HCT116 (cell line): ENCODE measurements at places on chromosomes 7 and 10. TPM values are rescaled to one million over a fixed set of nuclear protein-coding genes. Genes with fewer than 3 reads are reported as not detected.

The ABCF2 gene
- 63.7 TPM for total RNA-seq

DNA sequence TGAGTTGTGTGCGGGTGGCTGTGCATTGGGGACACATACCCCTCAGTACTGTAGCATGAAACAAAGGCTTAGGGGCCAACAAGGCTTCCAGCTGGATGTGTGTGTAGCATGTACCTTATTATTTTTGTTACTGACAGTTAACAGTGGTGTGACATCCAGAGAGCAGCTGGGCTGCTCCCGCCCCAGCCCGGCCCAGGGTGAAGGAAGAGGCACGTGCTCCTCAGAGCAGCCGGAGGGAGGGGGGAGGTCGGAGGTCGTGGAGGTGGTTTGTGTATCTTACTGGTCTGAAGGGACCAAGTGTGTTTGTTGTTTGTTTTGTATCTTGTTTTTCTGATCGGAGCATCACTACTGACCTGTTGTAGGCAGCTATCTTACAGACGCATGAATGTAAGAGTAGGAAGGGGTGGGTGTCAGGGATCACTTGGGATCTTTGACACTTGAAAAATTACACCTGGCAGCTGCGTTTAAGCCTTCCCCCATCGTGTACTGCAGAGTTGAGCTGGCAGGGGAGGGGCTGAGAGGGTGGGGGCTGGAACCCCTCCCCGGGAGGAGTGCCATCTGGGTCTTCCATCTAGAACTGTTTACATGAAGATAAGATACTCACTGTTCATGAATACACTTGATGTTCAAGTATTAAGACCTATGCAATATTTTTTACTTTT lies 1.8 kb downstream of the DDIT4 start:
- peak overlapping the region; percentile 90 for H3K27ac ChIP-seq
- DNase-seq: no peak
- H3K4me3 ChIP-seq: peak overlapping the region; percentile 93

- H3K36me3 ChIP-seq: no peaks in the 10 kb centered on the region
- peaks cover 49% of the 10 kb centered on the region for H3K4me1 ChIP-seq
- no peaks in the 10 kb centered on the region for H3K27me3 ChIP-seq
- H3K4me3 ChIP-seq: no peak overlapping the region
Measured at GRCh38 chr10:52440612-52441285, 126.7 kb downstream of the DKK1 start.

DNA sequence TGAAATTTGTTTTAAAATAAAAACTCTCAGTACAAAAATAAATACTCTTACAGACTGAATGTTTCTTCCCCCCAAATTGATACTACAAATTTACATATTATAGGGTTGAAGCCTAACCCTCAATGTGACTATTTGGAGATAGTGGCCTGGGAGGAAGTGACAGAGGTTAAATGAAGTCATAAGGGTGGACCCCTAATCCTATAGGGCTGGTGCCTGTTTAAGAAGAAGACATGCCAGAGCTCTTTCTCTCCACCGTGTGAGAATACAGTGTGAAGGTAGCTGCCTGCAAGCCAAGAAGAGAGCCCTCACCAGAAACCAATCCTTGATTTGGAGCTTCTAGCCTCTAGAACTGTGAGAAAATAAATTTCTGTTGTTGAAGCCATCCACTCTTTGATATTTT lies 67.6 kb downstream of the MCU start:
- no peaks in the 10 kb centered on the region for H3K36me3 ChIP-seq
- no peak overlapping the region for H3K27ac ChIP-seq
- DNase-seq: no peak
- H3K4me1 ChIP-seq: peaks cover 13% of the 10 kb centered on the region

The SGCE gene
- total RNA-seq: 17.4 TPM

DNA sequence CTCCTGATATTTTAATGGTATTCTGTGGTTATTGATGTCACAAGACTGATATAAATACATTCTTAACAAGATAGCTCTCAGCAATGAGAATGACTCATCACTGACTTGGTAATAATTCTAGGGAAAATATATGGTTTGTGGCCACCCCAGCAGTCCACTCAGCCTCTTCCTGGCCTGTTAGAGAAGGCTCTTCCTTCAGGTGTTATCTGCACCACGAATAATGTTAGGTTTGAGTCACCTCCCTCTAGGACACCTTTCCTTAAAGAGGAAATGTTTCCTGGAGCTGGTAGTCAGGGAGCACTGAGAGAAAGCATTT lies 163.3 kb downstream of the SVIL start:
- DNase-seq: no peak
- H3K27me3 ChIP-seq: no peaks in the 10 kb centered on the region
- no peak overlapping the region for H3K27ac ChIP-seq
- no peaks in the 10 kb centered on the region for H3K36me3 ChIP-seq
- peaks cover 11% of the 10 kb centered on the region for H3K4me1 ChIP-seq

The HTR5A gene
- total RNA-seq: not detected

GRCh38 chr7:14424675-14425074 lies 435.2 kb upstream of the ETV1 start:
- no peaks in the 10 kb centered on the region for H3K4me1 ChIP-seq
- no peaks in the 10 kb centered on the region for H3K36me3 ChIP-seq
- no peak for DNase-seq
- no peak overlapping the region for H3K4me3 ChIP-seq
- H3K27me3 ChIP-seq: no peaks in the 10 kb centered on the region

- no peaks in the 10 kb centered on the region for H3K36me3 ChIP-seq
- H3K4me1 ChIP-seq: peaks cover 18% of the 10 kb centered on the region
- H3K27ac ChIP-seq: no peak overlapping the region
- DNase-seq: peak; percentile 62
- peak overlapping the region; percentile 52 for H3K4me3 ChIP-seq
Measured at GRCh38 chr10:120979435-120980278, 128.5 kb downstream of the WDR11 start.

The GIMAP5 gene
- total RNA-seq: 0.57 TPM

DNA sequence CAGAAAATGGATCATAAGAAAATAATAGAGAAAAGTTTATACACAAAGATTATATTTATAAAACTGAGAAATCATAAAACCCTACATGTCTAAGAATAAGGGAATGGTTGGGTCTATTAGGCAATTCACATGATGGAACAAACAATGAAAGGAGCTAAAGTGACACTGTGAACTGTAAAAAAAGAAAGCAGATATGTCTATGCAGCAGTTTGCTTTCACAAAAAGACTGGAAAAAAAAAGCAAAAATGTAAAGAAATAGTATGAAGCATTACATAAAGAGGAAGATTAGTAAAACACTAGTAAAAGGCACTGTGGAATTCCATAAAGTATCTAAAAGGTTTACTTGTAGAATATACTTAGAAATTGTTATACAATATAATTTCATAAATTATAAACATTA lies 95.9 kb downstream of the HBP1 start:
- no peaks in the 10 kb centered on the region for H3K36me3 ChIP-seq
- DNase-seq: no peak
- H3K4me1 ChIP-seq: no peaks in the 10 kb centered on the region
- no peaks in the 10 kb centered on the region for H3K27me3 ChIP-seq
- no peak overlapping the region for H3K27ac ChIP-seq
- H3K4me3 ChIP-seq: no peak overlapping the region

DNA sequence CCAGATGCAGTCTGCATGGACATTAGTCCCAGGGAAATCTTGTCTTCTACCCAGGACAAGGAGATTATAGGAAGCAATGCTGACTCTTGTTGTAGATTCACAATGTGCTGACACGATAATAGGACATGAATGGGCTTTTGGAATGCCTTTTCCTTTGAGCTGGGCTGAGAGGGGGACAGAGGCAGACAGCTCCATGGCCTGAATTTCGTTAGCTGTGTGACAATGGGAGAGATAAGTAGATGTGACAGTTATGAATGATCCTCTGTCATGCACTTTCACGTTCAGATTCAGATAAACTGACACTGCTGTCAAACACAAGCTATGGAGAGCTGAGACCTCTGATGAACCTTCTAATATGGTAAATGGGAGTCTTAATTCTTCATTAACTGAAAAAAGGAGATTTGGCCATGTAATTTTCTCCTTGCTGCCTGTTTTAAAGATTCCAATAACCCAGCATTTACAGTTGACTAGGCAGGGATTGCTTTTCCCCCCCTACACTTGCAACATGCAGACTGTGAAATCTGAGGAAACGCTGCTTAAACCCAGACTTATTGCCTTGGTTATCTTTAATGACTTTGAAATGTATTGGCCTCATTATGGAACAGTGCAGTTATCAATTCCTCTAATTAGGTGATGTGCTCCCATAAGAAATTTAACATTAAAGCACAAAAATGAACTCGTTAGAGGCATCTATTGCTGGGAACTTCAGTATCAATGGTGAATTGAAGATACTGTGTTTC lies 669.3 kb downstream of the AUTS2 start:
- no peaks in the 10 kb centered on the region for H3K4me1 ChIP-seq
- no peak for DNase-seq
- H3K27me3 ChIP-seq: no peaks in the 10 kb centered on the region
- H3K36me3 ChIP-seq: no peaks in the 10 kb centered on the region

The ZNF503 gene
- total RNA-seq: 30.4 TPM

GRCh38 chr10:130368761-130369560 lies 232.8 kb downstream of the GLRX3 start:
- H3K27me3 ChIP-seq: no peaks in the 10 kb centered on the region

The OR13A1 gene
- not detected for total RNA-seq

The SMIM30 gene
- 55.8 TPM for total RNA-seq

GRCh38 chr7:144853542-144853941 lies 17.7 kb upstream of the TPK1 start:
- no peak overlapping the region for H3K27ac ChIP-seq
- H3K4me3 ChIP-seq: no peak overlapping the region
- H3K27me3 ChIP-seq: no peaks in the 10 kb centered on the region
- no peaks in the 10 kb centered on the region for H3K36me3 ChIP-seq
- H3K4me1 ChIP-seq: no peaks in the 10 kb centered on the region

DNA sequence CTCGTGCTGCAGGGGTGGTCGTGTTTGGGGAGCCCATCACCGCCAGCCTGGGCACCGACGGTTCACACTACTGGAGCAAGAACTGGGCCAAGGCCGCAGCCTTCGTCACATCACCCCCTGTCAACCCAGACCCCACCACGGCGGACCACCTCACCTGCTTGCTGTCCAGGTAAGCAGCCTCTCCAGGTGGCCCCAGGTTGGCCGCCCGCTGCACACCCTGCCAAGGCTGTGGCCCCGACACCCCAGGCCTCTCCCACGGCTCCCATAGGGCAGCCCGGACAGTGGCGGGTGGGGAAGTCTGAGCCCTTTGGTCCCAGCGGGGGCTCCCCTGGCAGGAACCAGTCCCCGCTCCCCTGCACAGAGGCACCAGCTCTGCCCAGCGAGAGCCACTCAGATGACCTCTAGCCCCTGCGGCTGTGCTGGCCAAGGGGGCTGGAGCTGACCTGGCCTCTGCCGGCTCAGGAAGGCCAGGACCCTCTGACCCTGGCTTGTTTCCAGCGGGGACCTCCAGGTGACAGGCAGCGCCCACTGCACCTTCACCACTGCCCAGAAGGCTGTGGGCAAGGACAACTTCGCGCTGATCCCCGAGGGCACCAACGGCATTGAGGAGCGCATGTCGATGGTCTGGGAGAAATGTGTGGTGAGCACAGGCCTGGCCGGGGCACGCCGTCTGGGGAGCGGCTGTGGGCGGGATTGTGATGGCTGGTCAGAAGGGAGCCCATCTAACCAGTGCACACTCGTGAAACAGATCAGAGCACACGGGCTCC lies 13.8 kb downstream of the DPYSL4 start:
- DNase-seq: no peak
- no peak overlapping the region for H3K4me3 ChIP-seq
- H3K27me3 ChIP-seq: no peaks in the 10 kb centered on the region
- H3K27ac ChIP-seq: no peak overlapping the region
- H3K36me3 ChIP-seq: no peaks in the 10 kb centered on the region

DNA sequence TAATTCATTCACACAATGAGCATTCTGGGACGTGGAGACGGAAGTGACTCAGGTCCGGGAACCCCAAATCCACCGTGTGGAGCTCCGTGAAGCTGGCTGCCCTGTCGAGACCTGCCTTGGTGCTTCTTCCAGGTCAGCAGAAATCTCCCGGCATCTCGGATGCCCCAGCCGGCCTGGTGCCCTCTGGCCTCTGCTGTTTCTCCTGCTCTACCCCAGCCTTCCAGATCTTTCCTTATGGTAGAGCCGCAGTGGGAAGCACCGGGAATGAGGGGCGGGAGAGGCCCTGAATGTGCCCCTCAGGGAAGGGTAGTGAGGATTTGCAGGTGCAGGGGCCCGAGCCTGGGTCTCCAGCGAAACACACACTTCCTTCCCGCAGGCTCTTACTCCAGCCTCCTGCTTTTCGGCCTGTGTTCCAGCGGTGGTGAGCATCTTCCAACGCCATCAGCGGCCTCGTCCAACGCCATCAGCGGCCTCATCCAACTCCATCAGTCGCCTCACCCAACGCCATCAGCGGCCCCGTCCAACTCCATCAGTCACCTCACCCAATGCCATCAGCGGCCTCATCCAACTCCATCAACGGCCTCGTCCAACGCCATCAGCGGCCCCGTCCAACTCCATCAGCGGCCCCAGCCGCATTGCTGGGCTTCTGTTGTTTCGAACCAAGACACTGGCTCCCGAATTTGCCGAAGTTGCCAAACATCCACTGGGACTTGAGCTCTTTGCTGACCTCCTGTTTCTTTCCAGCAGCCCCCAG lies 57.1 kb upstream of the PDGFA start:
- no peaks in the 10 kb centered on the region for H3K36me3 ChIP-seq
- H3K27ac ChIP-seq: no peak overlapping the region
- H3K4me1 ChIP-seq: no peaks in the 10 kb centered on the region
- DNase-seq: no peak

The MMP21 gene
- not detected for total RNA-seq

The CWF19L1 gene
- 41.7 TPM for total RNA-seq

GRCh38 chr7:135662373-135663114 lies at the start of gene STMP1:
STMP1 (plus strand) TSS chr7:135662514.
- peak within 1 kb of the TSS; percentile 71 for H3K27ac ChIP-seq
- H3K4me3 ChIP-seq: peak within 1 kb of the TSS; percentile 95
- no peaks in the 10 kb centered on the region for H3K36me3 ChIP-seq
- H3K4me1 ChIP-seq: peaks cover 22% of the 10 kb centered on the region; the same call in 1 of the 2 replicates
- no peaks in the 10 kb centered on the region for H3K27me3 ChIP-seq
- DNase-seq: peak; percentile 85

- no peaks in the 10 kb centered on the region for H3K4me1 ChIP-seq
- H3K27ac ChIP-seq: no peak overlapping the region
- no peaks in the 10 kb centered on the region for H3K36me3 ChIP-seq
- H3K4me3 ChIP-seq: no peak overlapping the region
- H3K27me3 ChIP-seq: peaks cover 68% of the 10 kb centered on the region
Measured at GRCh38 chr10:123760356-123761037, 94.3 kb downstream of the GPR26 start.
